ENCODE measurements at places on chromosomes 6 and 20. TPM values are rescaled to one million over a fixed set of nuclear protein-coding genes. Genes with fewer than 3 reads are reported as not detected.

SLC22A7 gene
- total RNA-seq, result not detected

- no peak overlapping the region for H3K4me3 ChIP-seq
- no peak overlapping the region for H3K27ac ChIP-seq
- H3K4me1 ChIP-seq, result no peaks in the 10 kb centered on the region
- no peak for DNase-seq
- H3K27me3 ChIP-seq, result no peaks in the 10 kb centered on the region
Measured at GRCh38 chr20:42461965-42462593, 727.6 kb downstream of the PTPRT start.

- peaks cover 4% of the 10 kb centered on the region for H3K27me3 ChIP-seq
- no peak overlapping the region for H3K27ac ChIP-seq
- peaks cover 8% of the 10 kb centered on the region for H3K36me3 ChIP-seq
- no peak for DNase-seq
- no peak overlapping the region for H3K4me3 ChIP-seq
- peaks cover 5% of the 10 kb centered on the region for H3K4me1 ChIP-seq
Measured at GRCh38 chr20:58646703-58647102, 4.4 kb upstream of the STX16 start.

GRCh38 chr6:169165561-169166300 is 87.9 kb downstream of the THBS2 start:
- H3K4me1 ChIP-seq, result no peaks in the 10 kb centered on the region
- no peaks in the 10 kb centered on the region for H3K27me3 ChIP-seq
- H3K36me3 ChIP-seq, result no peaks in the 10 kb centered on the region
- H3K4me3 ChIP-seq, result no peak overlapping the region

GRCh38 chr6:170535004-170535403 is 18.1 kb downstream of the PSMB1 start:
- no peak overlapping the region for H3K4me3 ChIP-seq
- peaks cover 3% of the 10 kb centered on the region for H3K4me1 ChIP-seq
- no peaks in the 10 kb centered on the region for H3K27me3 ChIP-seq

- H3K4me1 ChIP-seq, result no peaks in the 10 kb centered on the region
- no peak for DNase-seq
- H3K27ac ChIP-seq, result no peak overlapping the region
Measured at GRCh38 chr20:2165871-2166270, 64.2 kb downstream of the STK35 start.

FOXF2 gene
- not detected for total RNA-seq

SLC22A23 gene
- total RNA-seq, result 0.75 TPM

CD109 gene
- 13.6 TPM for total RNA-seq

GRCh38 chr6:25453288-25453687 is 174.1 kb downstream of the CARMIL1 start:
- H3K4me3 ChIP-seq, result no peak overlapping the region
- no peaks in the 10 kb centered on the region for H3K27me3 ChIP-seq

GRCh38 chr6:35508027-35508426 is 4.7 kb downstream of the TULP1 start:
- H3K27me3 ChIP-seq, result peaks cover 24% of the 10 kb centered on the region
- no peaks in the 10 kb centered on the region for H3K36me3 ChIP-seq
- no peak overlapping the region for H3K4me3 ChIP-seq
- no peaks in the 10 kb centered on the region for H3K4me1 ChIP-seq
- no peak overlapping the region for H3K27ac ChIP-seq

RIPOR3 gene
- total RNA-seq, result not detected

DNA sequence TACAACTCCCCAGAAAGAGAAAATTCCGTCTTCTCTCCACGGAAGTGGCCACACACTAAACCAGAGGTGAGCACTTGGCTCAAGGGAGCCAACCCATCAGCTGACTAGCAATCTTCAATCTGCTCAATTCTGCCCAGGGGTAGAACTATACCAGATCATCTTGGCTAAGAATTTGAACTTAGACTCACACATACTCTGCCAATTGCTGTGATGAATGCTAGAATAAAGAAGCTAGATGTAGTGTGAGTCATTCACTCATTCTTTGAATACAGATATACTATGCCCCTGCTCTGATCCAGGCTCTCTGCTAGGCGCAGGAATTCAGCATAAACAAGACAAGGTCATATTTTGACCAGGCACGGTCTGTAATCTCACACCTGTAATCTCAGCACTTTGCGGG is 147.9 kb upstream of the SHLD1 start:
- no peaks in the 10 kb centered on the region for H3K27me3 ChIP-seq
- H3K36me3 ChIP-seq, result peaks cover 42% of the 10 kb centered on the region
- no peak for DNase-seq
- no peak overlapping the region for H3K4me3 ChIP-seq
- peaks cover 56% of the 10 kb centered on the region for H3K4me1 ChIP-seq

DNA sequence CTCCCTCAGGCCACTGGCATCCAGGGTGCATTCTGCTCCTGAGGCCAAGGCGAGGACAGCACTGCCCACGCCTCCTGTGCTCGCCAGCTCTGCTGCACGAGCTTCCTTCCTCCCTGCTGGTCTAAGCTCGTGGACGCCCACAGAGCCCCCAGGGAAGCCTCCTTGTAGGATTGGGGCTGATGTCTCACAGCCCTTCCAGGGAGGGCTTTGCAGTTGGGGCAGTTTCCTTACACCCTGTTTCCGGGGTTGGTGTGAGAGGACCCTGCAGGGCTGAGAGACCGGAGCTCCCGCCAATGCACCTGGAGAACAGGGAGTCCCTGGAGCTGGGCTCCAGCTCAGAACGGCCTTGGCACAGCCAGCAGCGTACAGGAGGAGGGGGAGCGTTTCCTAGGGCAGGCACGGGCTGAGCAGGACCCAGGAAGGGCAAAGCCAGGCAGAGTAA is 172.4 kb upstream of the PDE10A start:
- H3K4me1 ChIP-seq, result peaks cover 3% of the 10 kb centered on the region
- no peak overlapping the region for H3K27ac ChIP-seq
- no peaks in the 10 kb centered on the region for H3K36me3 ChIP-seq
- DNase-seq, result no peak

DNA sequence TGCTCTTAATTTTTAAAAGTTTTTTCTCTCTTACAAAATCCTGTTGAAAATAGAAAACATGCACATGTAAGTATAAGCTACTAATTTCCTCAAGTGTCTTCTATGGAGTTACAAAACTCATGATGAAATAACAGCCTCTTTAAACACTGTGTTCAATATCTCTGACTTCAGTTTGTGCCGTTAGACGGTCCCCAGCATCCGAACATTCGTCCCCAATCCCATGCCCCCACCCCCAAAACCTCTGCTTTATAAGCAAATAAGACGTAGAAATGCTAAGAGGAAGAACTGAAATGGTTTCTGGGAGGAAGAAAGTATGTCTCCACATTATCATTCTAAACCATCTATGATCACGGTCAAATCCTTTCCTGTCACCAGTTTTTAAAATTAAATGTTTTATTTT is 31.7 kb upstream of the MYB start:
- peaks cover 33% of the 10 kb centered on the region for H3K36me3 ChIP-seq
- no peak overlapping the region for H3K27ac ChIP-seq
- no peaks in the 10 kb centered on the region for H3K27me3 ChIP-seq

DNA sequence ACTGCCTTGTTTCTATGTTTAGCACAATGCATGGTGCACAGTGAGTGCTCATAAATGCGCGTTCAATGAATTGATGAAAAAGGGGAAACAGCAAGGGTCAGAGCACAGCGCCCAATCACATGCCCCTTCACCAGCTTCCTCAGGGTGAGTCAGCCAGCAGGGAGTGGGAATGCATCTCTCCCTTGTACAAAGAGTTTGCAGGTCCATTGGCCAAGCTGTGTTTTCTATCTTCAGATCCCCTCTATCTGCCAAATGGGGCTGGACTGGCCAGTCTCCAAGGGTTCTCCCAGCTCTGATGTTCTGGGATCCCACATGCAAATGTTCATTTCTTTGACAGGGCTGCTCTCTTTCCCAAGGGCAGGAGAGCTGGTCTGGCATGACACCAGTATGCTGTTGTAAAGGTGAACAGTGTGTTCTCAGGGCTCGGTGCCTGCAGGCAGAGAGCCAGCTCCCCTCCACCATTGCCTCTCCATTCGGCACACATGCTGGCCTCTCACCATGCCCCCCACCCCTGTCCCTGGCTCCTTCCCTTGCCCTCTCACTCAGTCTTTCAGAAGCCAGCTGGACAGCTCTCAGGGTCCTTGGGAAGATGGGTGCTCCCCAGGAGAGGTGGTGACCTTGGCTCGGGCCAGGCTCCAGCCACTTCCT is 25.0 kb downstream of the ANGPT4 start:
- H3K36me3 ChIP-seq, result no peaks in the 10 kb centered on the region
- peaks cover 15% of the 10 kb centered on the region for H3K27me3 ChIP-seq
- H3K4me1 ChIP-seq, result no peaks in the 10 kb centered on the region
- H3K4me3 ChIP-seq, result no peak overlapping the region
- DNase-seq, result no peak

DNA sequence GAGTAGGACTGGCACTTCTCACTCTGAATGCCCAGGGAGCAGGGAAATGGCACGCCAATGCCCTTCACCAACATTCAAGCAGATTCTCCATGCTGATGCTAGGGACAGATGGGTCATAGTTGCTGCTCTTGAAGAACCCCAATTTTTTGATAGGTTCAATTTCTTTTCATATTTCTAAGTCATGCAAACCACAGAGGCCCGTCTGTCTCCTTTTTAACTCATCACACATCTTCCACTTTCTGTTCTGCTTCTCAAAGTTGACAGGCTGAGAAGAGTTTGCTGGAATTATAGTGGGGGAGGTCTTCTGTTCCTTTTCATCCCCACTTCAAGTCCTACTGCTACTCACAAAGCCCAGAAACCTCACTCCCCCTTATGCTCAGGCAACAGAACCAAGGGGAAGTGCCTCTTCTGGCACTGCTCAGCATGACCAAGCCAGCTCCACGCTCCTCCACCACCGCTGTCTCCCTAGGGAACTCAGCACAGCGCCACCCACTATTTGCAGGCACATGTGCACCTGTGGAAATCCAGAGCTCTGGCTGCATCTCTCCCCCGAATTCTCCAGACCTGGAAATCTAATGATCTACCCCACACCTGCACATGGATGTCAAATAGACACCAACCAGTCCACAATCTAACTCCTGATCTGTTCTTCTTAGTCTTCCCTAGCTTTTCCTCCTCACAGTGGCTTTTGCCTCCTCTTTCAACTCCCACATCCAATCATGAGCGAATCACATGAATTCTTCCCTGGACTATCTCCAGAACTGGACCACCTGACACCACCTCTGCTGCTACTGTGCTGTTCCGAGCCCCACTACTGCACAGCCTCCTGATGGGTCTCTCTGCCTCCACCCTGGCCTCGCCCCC is 10.7 kb downstream of the ZBTB24 start:
- H3K4me3 ChIP-seq, result no peak overlapping the region
- H3K4me1 ChIP-seq, result peaks cover 67% of the 10 kb centered on the region
- H3K36me3 ChIP-seq, result peaks cover 92% of the 10 kb centered on the region
- no peaks in the 10 kb centered on the region for H3K27me3 ChIP-seq

SYCP2L gene
- total RNA-seq, result not detected

DNA sequence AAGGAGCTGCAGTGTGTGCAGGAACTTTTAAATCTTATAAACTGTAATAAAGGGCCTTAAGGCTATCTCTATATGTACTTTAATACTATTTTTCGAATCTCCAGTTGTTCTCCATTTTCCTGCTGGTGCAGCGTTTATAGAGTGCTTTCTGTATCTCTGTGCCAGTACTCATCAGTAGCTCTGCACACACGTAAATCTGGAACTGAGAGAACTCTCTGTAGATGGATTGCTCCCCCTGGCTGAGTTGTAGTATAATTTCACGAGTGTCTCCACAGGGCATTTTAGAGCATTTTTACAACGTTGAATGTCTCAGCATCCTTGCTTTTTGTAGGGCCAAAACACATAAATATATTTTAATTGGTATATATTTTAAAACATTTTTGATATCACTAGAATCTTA is 256.5 kb downstream of the TRDN start:
- no peak for DNase-seq
- no peak overlapping the region for H3K4me3 ChIP-seq
- H3K27ac ChIP-seq, result no peak overlapping the region
- H3K27me3 ChIP-seq, result no peaks in the 10 kb centered on the region

HCRTR2 gene
- total RNA-seq, result not detected

RAB44 gene
- total RNA-seq, result 0.15 TPM

DNA sequence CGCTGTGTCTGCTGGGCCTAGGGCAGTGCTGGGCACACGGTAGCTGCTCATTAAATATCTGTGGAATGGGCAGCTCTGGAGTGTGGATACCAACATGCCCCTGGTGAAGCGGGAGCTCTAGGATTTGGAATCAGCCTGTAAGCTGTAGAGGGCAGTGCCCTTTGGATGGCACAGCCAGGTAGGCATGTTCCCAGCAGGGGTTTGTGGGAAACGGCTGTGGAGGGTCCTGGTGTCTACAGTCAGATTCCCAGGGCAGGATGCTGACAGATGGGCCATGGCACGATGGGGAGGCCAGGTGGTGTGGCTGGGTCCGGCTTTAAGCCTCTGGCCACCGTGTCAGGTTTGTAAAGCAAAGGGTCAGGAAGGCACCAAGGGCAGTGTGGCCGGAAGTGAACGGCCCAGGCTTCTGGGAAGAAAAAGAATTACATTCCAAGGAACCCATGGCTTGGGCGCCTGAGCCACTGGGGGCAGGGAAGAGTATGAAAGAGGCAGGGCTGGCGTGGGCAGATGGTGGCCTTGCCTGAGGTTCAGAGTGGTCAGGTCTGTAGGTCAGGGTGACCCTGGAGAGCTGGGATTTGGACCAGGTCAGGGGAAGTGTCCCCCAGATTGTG is 44.8 kb downstream of the UBE2V1 start:
- peaks cover 4% of the 10 kb centered on the region for H3K4me1 ChIP-seq
- H3K36me3 ChIP-seq, result no peaks in the 10 kb centered on the region
- H3K27me3 ChIP-seq, result peaks cover 2% of the 10 kb centered on the region
- H3K27ac ChIP-seq, result no peak overlapping the region
- DNase-seq, result no peak

DNA sequence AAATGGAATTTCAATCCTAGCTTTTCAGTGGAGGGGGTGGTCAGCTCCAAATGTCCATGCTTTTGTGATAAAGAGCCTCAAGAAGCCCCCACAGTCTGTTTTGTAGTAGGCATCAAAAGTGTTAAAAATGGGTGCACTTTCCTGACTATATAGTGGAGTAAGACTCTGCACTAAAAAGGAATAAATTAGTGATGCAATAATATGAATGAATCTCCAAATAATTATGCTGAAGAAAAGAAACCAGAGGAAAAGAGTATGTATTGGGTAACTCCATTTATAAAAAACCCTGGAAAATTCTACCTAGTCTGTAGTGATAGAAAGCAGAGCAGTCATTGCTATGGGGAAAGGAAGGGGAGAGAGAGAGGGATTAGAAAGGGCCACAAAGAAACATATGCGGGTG is 310.4 kb upstream of the SUPT3H start:
- H3K27ac ChIP-seq, result no peak overlapping the region
- no peaks in the 10 kb centered on the region for H3K27me3 ChIP-seq
- no peak for DNase-seq
- no peak overlapping the region for H3K4me3 ChIP-seq

GRCh38 chr6:33008944-33009861 is at the start of gene HLA-DOA:
Gene HLA-DOA (minus strand): TSS chr6:33009591.
- H3K27ac ChIP-seq, result no peak within 1 kb of the TSS
- H3K4me1 ChIP-seq, result peaks cover 15% of the 10 kb centered on the region
- peak; percentile 44 for DNase-seq

DNA sequence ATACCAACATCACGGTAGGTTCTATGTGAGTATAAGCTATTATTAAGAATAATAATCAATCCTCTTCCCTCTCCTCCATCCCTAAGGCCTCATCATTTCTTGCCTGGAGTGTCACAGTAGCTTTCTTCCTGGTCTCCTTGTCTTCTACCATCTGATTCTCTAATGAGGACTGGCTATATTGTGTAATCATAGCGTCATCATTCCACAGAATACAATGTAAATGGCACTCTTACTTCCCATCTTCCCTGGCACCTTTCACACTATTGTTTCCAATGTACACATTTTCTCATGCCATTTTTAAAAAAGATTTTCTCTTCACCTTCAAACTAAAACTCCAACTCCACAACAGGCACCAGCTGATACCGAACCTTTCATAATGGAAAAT is 2.2 kb upstream of the BTN3A2 start:
- no peak overlapping the region for H3K4me3 ChIP-seq
- H3K36me3 ChIP-seq, result peaks cover 9% of the 10 kb centered on the region
- H3K4me1 ChIP-seq, result peaks cover 58% of the 10 kb centered on the region
- no peaks in the 10 kb centered on the region for H3K27me3 ChIP-seq
- DNase-seq, result no peak
